ENCODE measurements at places on chromosomes 12 and 14. TPM values are rescaled to one million over a fixed set of nuclear protein-coding genes. Genes with fewer than 3 reads are reported as not detected.
A peak's percentile ranks its signal among the peaks of the same experiment; 100 is the strongest.

The ADAM21 gene
- 0.13 TPM for total RNA-seq

GRCh38 chr14:31884776-31885379, 192.2 kb upstream of the ARHGAP5 start:
- DNase-seq, result no peak

The FIGNL2 gene
- total RNA-seq, result 0.17 TPM

The LRIG3 gene
- total RNA-seq, result 116 TPM

GRCh38 chr12:81297601-81298000, 219.7 kb downstream of the ACSS3 start:
- no peak for DNase-seq

DNA sequence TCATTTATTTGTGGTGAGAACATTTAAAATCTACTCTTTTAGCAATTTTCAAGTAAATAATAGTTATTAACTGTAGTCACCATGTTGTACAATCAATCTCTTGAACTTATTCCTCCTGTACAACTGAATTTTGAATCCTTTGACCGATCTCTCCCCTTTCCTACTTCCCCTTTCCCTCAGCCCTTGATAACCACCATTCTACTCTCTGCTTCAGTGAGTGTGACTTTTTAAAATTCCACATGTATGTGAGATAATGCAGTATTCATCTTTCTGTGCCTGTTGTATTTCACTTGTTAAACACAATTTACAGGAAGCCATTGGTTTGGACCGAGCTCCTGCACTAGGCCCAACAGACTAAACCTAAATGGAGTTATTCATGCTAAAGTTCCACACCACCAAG, 458.9 kb upstream of the PDE3A start:
- DNase-seq, result no peak

- DNase-seq, result no peak
Measured at GRCh38 chr12:83666690-83667089, 980.0 kb downstream of the TMTC2 start.

DNA sequence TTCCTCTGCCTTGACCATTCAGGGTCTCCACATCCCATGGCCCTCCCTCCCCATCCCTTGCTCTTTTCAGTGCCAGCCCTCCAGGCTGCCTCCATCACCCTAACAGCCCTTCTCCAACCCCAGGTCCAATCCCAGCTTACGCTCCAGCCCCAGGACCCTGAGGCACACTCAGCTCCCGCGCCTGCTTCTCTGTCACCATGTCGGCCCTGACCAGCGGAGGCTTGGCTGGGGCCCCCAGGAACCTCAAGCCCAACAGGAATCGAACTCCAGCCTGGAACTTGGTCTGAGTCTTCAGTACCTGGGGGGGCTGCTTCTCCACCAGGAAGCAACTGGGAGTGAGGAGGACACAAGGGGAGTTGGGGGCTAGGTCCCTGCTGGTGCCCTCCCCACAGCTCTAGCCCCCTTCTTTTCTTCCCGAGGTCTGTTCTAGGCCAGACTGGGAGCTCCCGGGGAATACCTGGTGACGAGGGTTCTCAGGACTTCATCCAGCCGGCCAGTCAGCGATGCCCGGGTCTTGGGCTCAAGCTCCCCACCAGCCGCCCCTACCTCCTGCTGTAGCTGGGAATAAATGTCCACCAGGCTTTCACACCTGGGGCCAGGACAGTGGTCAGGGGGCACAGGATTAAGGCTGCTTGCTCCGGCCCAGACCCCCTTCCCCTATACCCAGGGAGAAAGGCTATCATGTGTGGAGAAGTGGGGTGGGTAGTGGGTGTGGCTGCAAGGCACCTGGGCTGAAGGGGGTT, 6.0 kb downstream of the STAT6 start:
- peak; percentile 84 for DNase-seq

- no peak for DNase-seq
Measured at GRCh38 chr12:12718853-12719252, 1.7 kb downstream of the CDKN1B start.

- DNase-seq, result no peak
Measured at GRCh38 chr12:113237748-113238147, 16.5 kb downstream of the TPCN1 start.

The SLC24A4 gene
- 0.08 TPM for total RNA-seq

GRCh38 chr12:72330301-72330700, 58.1 kb downstream of the TRHDE start:
- DNase-seq, result no peak

DNA sequence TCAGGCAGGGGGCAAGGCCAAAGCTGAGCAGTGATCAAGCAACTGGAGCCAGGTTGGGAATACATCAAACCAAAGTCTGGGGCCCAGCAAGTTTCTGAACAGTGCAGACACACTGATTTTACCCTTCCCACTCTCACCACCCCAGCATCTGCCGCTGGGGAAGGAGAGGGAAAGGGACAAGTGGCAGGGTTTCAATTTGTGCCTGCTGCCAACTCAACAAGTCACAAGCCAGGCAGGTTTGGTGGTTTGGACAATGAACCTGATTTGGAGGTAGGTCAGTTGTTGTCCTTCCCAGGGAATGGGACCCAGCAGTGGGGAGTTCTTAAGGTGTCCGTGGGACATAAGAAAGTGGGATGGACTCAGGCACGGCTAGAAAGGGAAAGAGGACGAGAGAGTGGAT, 151.9 kb upstream of the NOS1 start:
- no peak for DNase-seq

GRCh38 chr12:63420206-63420644, 248.1 kb downstream of the DPY19L2 start:
- DNase-seq, result no peak

The KRT4 gene
- total RNA-seq, result not detected

GRCh38 chr12:9669534-9669933, at the start of gene CLEC2D:
TSS of gene CLEC2D (plus strand) at chr12:9669713. CDS start at chr12:9669735, 22 bp downstream.
- no peak for DNase-seq

The AKAP6 gene
- total RNA-seq, result 4.1 TPM

DNA sequence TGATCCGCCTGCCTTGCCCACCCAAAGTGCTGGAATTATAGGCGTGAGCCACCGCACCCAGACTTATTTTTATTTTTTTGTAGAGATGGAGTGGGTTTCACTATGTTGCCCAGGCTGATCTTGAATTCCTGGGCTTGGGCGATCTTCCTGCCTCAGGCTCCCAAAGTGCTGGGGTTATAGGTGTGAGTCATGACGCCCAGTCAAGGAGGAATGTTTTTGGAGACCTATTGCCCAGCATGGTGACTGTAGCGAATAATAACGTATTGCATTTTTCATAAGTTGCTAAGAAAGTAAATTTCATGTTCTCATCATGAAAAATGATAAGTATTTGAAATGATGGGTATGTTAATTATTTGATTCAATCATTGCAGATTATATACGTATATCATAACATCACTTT, 46.5 kb downstream of the TEAD4 start:
- no peak for DNase-seq

The ALX1 gene
- total RNA-seq, result 1.1 TPM

- no peak for DNase-seq
Measured at GRCh38 chr14:88904864-88905263, 80.4 kb downstream of the TTC8 start.

The ACOT6 gene
- 0.45 TPM for total RNA-seq

DNA sequence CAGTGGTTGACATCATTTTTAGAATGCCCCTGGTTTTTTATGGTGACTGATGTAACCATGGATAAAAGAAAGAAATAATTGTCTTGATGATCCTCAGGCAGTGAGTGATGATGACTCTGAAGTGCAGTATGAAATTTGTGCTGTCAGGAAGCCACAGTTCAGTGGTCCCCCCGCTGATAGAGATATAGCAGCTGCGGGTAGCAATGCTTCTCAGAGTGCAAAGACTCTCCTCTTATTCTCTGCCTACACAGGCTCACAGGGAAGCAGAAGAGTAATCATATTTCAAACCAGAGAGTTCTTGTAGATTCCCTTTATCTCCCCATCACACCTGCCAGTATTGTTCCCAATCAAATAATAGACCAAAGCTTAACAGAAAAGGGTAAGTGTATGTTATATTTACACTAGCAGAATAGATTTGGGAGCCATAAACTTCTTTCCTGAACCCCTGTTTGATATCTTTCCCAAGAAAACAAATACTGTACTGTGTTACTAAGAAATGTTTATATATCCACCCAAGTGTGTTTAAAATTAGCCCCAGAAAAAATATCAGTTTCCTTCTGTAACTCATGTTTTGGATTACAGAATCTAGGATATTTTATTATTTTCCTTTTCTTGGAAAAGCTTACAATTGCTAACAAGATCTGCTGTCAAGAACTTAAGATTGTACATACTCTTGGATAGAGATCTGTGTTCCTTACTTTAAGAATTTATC, 1817.4 kb upstream of the FLRT2 start:
- DNase-seq, result no peak

- peak; percentile 87 for DNase-seq
Measured at GRCh38 chr12:1800401-1801302, 19.7 kb upstream of the LRTM2 start.

The PTGER2 gene
- total RNA-seq, result 1.9 TPM

The LTBP2 gene
- 17.1 TPM for total RNA-seq

- DNase-seq, result no peak
Measured at GRCh38 chr14:67710209-67710608, 8.5 kb downstream of the RDH12 start.

The PRH1 gene
- total RNA-seq, result 0.95 TPM

The MYRFL gene
- 3.3 TPM for total RNA-seq

The CCDC196 gene
- total RNA-seq, result not detected

The GDF3 gene
- total RNA-seq, result not detected

The RNASE7 gene
- total RNA-seq, result 37.3 TPM

DNA sequence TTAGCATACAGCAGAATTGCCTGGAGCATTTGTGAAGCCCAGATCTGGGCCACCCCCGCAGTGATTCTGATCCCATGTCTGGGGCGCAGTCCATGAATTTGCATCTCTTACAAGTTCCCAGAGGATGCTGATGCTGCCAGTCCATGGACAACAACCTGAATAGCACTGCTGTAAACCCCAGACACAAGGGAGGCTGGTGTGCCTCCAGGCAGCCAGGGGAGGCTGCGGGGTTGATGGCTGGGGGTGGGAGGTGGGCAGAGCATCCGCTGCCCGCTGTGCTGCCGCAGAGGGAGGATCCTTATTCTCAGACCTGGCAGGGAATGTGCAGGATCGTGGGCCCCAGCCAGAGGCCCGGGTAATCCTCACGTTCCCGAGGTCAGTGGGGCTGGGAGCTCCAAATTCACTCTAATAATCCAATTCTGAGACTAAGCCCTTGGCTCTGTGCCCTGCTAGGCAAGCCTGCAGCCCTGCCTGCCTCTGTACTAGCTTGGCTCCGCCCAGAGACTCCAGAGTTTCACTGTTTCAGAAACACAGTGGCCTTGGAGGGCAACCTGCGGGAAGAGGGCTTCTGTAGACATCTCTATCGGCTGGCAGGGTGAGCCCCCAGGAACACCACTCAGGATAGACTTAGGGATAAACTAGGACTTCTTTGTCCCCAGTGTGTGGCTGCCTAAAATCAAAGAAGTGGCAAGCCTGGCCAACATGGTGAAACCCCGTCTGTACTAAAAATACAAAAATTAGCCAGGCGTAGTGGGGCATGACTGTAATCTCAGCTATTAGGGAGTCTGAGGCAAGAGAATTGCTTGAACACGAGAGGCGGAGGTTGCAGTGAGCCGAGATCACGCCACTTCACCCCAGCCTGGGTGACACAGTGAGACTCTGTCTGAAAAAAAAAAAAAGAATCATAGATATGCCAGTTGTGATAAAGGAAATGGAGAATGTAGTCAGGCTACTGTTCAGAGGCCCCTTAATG, 17.8 kb upstream of the MLEC start:
- DNase-seq, result no peak

The JDP2 gene
- total RNA-seq, result 33.5 TPM

GRCh38 chr12:3863756-3864155, 9.4 kb downstream of the PARP11 start:
- no peak for DNase-seq

- DNase-seq, result no peak
Measured at GRCh38 chr14:106875503-106875902, 1349.1 kb downstream of the TMEM121 start.

All from lower leg skin (tissue), 4 donors.